ENCODE measurements at places on chromosomes 11 and 22.
A peak's percentile ranks its signal among the peaks of the same experiment; 100 is the strongest.

- no peak for DNase-seq
Measured at GRCh38 chr11:37519781-37520180, 921.7 kb upstream of the RAG2 start.

DNA sequence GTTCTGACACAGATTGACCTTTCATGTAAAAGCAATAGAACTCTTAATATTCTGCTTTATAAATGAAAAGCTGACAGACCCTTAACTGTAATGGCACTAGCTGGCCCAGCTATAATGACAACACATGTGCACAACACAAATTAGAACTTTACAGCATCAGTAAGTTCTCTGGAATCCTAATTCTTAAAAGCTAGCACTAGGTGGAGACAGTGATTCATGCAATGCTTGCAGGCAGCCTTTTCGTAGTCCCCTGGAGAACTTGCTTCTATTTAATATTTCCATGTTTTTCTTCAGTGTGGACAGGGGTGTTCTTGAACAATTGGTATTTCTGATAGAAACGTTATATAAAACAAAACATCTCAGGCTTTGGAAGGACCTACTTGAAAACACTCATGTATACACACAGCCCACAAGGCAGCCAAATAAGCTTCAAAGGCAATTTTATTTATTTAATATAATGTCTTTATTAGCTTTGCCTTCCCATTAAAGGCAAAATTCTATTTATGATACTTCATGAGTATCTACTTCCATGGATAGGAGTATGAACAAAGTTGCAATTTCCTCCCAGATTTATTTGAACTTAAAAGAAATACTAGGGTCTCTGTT lies 374.3 kb upstream of the MPPED2 start:
- DNase-seq, result peak; percentile 30

DNA sequence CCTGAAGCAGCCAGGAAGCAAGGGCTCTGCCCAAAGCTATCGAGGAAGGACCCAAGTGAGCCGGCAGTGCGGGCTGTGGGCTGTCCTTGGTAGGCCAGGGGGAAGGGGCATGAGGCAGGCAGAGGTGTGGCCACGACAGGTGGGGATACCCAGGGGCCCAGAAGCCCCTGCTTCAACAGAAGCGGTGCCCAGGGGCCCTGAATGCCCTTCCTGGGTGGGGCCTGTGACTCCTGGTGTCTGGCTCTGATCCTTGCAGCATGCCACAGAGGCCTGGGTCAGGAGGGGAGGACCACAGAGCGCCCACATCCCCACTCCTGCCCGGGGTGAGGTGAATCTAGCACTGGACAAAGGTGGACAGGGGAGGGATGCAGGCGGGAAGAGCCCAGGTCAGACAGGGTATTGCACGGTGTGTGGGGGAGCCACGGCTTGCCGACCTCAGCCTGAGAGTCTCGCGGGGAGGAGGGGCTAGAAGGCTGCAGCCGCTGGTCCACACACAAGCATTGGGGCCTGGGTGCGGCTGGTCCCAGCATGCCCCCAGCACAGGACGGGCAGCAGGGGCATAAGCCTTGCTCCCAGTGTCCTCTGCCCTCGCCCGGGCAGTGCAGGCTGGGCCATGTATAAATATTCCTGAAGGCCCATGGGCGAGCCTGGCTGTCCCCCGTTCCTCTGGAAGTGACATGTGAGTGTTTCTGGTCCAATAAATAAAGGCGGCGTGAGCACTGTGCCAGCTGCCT lies 19.0 kb downstream of the MAFF start:
- no peak for DNase-seq

GRCh38 chr11:93497596-93497995 lies 45.6 kb downstream of the SMCO4 start:
- DNase-seq, result no peak

DNA sequence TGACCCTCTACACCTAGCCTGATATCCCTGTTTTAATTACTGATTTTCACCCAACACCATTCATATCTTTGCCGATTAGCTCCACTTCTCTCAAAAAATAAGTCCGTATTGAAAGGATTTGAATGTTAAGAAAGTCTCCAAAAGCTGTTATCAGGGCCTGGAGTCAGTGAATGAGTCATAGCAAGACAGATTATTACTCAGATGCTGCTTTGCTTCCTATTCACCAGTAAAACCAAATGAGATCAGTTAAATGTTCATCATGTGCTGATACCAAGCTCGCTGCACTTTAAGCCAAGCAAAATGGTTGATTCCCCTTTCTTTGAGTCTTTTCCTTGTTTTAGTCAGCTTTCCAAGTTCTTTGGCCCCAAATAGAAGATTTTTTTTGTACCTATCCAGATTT lies 228.4 kb downstream of the FAT3 start:
- peak; percentile 43 for DNase-seq

- peak; percentile 77 for DNase-seq
Measured at GRCh38 chr11:79274636-79275331, 166.0 kb downstream of the TENM4 start.

All from fibroblast of skin of scalp (primary cell).